ENCODE measurements at places on chromosomes 11 and 22.

GRCh38 chr11:74826901-74827300, 78.3 kb downstream of the RNF169 start:
- no peak for DNase-seq

DNA sequence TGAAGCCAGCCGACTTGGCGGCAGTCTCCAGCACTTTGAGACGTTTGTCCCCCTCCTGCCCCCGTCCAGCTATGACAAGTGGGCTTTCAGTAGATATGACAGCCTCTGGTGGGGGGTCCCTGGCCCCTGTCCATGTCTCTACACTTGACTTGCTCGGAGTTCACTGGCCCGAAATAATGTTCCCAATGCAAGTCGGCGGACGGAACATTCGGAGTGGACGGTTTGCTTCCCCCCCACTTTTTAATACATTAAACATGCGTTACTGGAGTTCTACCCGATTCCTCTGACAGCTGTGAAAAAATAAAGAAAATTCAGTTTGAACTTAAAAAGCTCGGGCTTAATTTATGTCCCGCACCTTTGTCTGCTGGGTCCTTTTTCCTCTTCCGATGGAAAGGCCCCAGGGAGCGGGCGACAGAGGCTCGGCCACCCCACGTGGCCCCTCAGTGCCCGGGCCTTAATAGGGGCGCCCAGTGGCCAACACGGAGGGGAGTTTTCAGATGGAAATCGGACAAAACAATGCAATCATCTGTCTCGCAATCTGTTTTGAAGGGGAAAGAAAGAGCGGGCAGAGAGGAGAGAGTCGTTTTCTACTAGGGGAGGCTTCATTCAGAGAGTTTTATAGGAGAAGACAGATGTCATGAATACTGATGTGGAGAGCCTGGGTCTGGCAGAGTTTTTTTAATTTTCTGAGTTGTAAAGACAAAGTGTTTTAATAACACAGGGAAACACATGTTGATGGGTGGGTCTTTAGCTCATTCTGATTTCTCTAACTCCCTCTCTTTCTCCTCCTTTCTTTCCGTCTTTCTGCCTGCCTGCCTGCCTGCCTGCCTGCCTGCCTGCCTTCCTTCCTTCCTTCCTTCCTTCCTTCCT, 50.2 kb downstream of the SMIM38 start:
- DNase-seq: no peak

- no peak for DNase-seq
Observed at GRCh38 chr22:17952273-17952801, 72.0 kb downstream of the MICAL3 start.

GRCh38 chr11:114159802-114160632, 100.5 kb downstream of the ZBTB16 start:
- DNase-seq: peak; percentile 99

GRCh38 chr11:6855971-6856541, 6.8 kb upstream of the OR10A2 start:
- DNase-seq: no peak

DNA sequence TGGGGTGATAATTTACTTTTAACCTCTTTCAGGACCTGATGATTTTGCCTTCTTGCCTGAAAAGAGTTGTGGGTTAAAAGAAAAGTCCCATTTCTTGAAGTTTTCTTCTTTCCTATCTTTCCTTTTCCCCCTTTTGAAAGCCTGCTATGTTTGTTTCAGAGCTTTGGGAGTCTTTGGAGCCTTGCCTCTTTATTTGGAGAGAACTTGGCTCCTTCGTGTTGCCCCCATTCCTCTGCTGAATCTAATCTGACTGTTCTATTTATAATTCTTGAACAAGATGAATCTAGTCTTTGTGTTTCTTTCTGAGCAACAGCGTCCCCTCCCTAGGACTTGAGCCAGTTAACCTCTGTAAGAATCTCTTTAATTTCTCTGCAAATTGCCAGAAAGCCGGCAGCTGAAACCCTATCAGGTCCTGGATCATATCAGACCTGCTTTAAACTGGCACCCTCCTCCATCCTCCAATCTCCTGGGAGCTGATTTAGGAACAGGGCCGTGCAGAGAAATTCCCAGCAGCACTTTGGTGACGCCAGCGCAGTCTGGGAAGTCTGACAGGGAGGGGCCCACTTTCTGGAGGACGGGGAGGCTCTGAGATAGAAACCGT, 289.1 kb upstream of the SORL1-AS1 start:
- DNase-seq: no peak

- DNase-seq: no peak
Observed at GRCh38 chr11:91810871-91811270, 413.7 kb upstream of the FAT3 start.

DNA sequence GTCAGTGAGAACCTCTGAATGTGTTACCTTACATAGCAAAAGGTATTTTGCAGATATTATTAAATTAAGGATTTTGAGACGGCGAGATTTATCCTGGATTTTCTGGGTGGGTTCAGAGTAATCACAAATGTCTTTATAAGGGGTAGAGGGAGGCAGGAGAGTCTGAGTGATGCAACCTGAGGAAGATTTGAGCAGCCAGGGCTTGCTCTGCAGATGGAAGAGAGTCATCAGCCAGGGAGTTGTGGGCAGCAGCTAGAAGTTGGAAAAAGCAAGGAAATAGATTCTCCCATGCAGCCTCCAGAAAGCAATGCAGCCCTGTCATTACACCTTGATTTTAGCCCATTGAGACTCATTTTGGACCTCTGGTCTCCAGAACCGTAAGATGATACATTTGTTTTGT, 4.1 kb upstream of the WDR74 start:
- DNase-seq: no peak

- no peak for DNase-seq
Observed at GRCh38 chr11:34180040-34180813, 74.8 kb downstream of the NAT10 start.

DNA sequence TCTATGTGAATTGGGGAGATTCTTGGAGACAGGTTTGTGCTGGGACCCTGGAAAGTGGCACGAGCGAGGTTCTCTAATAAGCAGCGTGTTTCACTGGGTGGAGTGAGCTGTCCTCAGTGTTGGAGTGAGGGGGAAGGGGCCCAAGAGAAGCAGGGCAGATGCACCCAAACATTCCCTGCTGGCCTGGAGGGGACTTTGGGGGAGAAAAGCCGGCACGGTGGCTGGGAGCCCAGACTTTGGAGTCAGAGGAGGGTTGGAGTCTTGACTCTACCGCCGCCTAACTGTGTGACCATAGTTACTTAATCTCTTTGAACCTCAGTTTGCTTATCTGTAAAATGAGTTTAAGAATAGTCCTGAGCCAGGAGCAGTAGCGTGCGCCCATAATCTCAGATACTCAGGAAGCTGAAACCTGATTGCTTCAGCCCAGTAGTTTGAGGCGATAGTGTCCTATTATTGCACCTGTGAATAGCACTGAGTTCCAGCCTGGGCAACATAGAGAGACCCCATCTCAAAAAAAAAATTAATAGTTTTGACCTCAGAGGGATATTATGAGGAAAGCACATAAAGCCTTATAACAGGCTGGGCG, 614 bp downstream of the NR1H3 start:
- DNase-seq: no peak

DNA sequence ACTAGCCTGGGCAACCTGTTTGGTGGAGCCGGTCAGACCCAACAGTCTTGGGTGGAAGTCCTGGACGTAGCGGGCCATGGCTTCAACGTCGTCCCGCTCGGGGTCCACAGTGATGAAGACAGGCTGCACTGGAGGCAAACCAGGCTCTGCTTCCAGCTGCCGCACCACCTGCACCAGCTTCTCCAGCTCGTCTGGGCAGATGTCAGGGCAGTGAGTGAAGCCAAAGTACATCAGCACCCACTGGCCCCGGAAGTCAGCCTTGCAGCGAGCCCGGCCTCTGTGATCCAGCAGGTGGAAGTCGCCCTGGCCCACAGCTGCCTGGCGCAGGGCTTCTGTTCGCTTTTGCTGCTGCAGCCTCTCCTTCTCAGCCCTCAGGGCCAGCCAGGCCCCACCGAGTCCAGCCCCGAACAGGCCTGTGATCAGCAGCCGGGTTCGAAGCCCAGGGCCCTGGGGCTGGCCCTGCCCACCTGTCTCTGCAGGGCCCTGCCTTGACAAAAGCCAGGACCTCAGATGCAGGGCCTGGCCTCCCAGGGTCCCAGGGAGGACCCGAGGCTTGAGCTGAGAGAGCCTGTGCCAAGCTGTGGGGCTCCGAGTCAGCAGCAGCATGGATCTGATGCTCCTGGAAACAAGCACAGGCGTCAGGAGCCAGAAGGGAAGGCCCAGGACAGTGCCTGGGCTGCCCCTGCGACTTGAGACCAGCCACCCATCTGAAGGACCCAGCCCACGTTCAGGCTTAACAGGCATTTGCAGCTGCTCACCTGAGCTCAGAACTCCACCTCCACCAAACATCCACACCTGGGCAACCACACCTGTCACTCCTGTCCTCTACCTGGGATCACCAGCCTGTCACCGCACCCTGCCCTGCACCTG, 1.4 kb downstream of the SCO2 start:
- DNase-seq: no peak

- DNase-seq: no peak
Observed at GRCh38 chr11:8025123-8025522, 38.0 kb downstream of the EIF3F start.

DNA sequence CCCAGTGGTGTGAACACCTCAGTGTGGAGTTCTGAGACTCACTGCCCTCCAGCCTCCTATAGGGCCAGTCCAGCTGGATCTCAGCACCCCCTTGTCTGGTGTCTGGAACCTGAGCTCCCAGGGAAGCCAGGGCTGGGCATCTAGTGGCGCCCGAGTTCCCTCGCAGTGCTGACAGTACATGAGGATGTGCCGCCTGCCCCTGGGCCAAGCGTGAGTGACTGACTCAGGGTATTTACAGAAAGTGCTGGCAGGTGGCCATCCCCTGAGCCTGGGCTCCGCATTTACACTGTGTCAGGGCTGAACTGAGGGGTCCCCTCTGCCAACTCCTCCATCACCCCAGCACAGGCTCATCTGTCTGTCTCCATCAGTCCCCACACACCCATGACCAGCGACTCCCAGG, 185.3 kb downstream of the BRD1 start:
- peak; percentile 16 for DNase-seq

DNA sequence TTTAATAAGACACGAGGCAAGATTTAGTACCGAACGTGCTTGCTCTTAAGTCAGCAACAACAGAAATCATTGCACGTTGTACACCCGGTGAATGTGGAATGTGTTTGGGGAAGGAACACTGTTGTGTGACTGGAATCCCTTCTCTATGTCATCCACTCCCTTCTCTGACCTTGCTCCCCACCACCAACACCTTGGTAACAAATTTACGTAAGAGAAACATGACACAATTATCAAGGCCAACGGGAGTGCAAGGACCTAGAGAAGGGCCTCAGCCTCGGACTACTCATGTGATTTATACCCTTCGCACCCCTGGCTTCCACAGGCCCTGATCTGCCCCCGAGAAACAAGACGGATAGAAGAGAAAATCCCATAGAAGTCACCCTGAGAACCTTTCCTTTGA, 236.2 kb downstream of the LARGE1 start:
- no peak for DNase-seq
